GM12892 (cell line): ENCODE measurements at places on chromosomes 5 and 9.

- peak; percentile 52 for DNase-seq
These were observed 12.1 kb downstream of the GALNT10 start for GRCh38 chr5:154202379-154203260.

DNA sequence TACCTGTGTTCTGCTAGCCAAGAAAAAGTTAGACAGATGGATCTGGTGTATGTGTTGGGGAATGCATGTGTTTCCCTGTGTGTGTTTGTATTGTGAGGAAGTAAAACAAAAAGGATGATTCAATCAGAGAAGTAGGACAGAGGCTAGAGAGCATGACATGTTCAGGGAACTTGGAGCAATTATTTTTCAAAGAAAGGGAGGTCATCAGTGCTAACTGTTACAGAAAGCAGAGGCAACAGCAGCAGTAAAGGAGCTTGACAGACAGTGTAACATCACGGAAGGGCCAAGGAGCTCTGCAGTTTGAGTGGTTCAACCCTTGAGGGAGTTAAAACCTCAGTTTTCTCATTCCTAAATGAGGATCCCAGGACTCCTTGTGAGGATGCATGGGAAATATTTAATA, 13.2 kb downstream of the SPINK1 start:
- no peak for DNase-seq

GRCh38 chr9:85702191-85702590, 39.6 kb downstream of the AGTPBP1 start:
- no peak for DNase-seq

- no peak for DNase-seq
These were observed 305.5 kb downstream of the ARRDC3 start for GRCh38 chr5:91077623-91078022.
